ENCODE measurements at places on chromosomes 2 and 18. TPM values are rescaled to one million over a fixed set of nuclear protein-coding genes. Genes with fewer than 3 reads are reported as not detected.
A peak's percentile ranks its signal among the peaks of the same experiment; 100 is the strongest.

DSC3 gene
- total RNA-seq, result under 0.01 TPM

LOXL3 gene
- 16.0 TPM for total RNA-seq

DSG2 gene
- total RNA-seq, result 29.7 TPM

SMIM21 gene
- total RNA-seq, result not detected

SFTPB gene
- total RNA-seq, result 10,501 TPM

MC4R gene
- total RNA-seq, result not detected

TNFRSF11A gene
- total RNA-seq, result 1.9 TPM

MC2R gene
- total RNA-seq, result not detected

UGT1A10 gene
- total RNA-seq, result not detected

SOCS6 gene
- total RNA-seq, result 11.0 TPM

CYP27C1 gene
- not detected for total RNA-seq

CHPF gene
- 55.9 TPM for total RNA-seq

ZRANB3 gene
- 1.00 TPM for total RNA-seq

DNA sequence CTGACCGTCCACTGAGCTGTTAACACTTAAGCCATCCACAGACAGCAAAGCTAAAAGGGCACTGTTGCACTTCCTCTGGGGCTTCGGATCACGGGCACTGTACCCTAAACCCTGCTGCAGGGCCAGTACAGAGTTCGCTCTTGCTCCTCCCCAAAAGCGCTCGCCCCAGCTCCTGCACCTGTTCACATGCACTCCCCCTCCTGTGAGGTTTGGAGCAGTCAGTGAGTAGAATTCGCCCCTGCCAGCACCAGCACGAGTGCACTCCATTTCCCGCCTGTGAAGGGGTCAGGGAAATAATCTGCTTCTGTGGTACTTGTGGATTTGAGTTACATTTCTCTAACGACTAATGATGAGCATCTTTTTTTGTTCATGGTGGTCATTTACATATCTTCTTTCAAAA, 158.8 kb downstream of the PTPRM start:
- no peak overlapping the region for H3K4me3 ChIP-seq
- DNase-seq, result peak; percentile 29
- peaks cover 2% of the 10 kb centered on the region for H3K4me1 ChIP-seq

- DNase-seq, result no peak
- peak overlapping the region; percentile 36 for H3K27ac ChIP-seq
- H3K4me3 ChIP-seq, result no peak overlapping the region
Observed at GRCh38 chr2:177348733-177349693, 43.6 kb upstream of the AGPS start.

GRCh38 chr2:234952270-234953115, 676 bp downstream of the SH3BP4 start:
- H3K4me1 ChIP-seq, result peaks cover 51% of the 10 kb centered on the region
- peaks cover 3% of the 10 kb centered on the region for H3K27me3 ChIP-seq
- H3K27ac ChIP-seq, result peak overlapping the region; percentile 89
- no peaks in the 10 kb centered on the region for H3K36me3 ChIP-seq

GRCh38 chr2:101559551-101559950, 84.6 kb upstream of the RFX8 start:
- DNase-seq, result no peak
- peak overlapping the region; percentile 67 for H3K27ac ChIP-seq
- H3K4me1 ChIP-seq, result no peaks in the 10 kb centered on the region
- no peak overlapping the region for H3K4me3 ChIP-seq

- H3K4me3 ChIP-seq, result no peak overlapping the region
- H3K27ac ChIP-seq, result no peak overlapping the region
Observed at GRCh38 chr2:63871864-63872263, 30.2 kb downstream of the UGP2 start.

DNA sequence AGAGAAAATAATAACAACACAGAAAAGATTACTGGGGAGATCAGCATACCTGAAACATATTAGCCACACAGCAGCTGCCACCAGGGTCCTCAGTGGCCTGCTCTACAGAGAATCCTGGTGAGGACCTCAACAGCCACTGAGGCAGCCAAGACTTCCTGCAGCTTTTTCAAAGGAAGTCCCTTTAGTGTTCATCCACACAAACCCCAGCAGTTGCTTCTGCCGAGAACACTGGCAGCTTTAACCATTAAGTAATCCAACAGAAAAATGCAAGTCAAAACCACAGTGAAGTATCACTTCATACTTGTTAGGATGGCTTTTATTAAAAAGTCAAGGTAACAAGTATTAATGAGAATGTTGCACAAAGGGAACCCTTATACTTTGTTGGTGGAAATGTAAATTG, 542.0 kb upstream of the GCFC2 start:
- no peaks in the 10 kb centered on the region for H3K27me3 ChIP-seq
- no peaks in the 10 kb centered on the region for H3K36me3 ChIP-seq
- no peaks in the 10 kb centered on the region for H3K4me1 ChIP-seq
- H3K27ac ChIP-seq, result no peak overlapping the region
- no peak overlapping the region for H3K4me3 ChIP-seq

GRCh38 chr2:173664513-173664910, 300.7 kb downstream of the SP3 start:
- H3K27ac ChIP-seq, result no peak overlapping the region
- H3K27me3 ChIP-seq, result no peaks in the 10 kb centered on the region
- H3K4me3 ChIP-seq, result no peak overlapping the region

GRCh38 chr2:176501617-176502016, 232.4 kb downstream of the MTX2 start:
- H3K4me3 ChIP-seq, result no peak overlapping the region
- no peak overlapping the region for H3K27ac ChIP-seq
- DNase-seq, result no peak
- no peaks in the 10 kb centered on the region for H3K4me1 ChIP-seq

GRCh38 chr2:102487761-102488462, 14.9 kb downstream of the SLC9A4 start:
- H3K27ac ChIP-seq, result no peak overlapping the region
- H3K36me3 ChIP-seq, result no peaks in the 10 kb centered on the region
- DNase-seq, result peak; percentile 43
- no peak overlapping the region for H3K4me3 ChIP-seq
- H3K27me3 ChIP-seq, result no peaks in the 10 kb centered on the region

GRCh38 chr2:216635171-216635570, 2.0 kb downstream of the IGFBP2 start:
- peaks cover 41% of the 10 kb centered on the region for H3K4me1 ChIP-seq
- DNase-seq, result no peak
- no peaks in the 10 kb centered on the region for H3K36me3 ChIP-seq
- H3K27me3 ChIP-seq, result peaks cover 9% of the 10 kb centered on the region

DNA sequence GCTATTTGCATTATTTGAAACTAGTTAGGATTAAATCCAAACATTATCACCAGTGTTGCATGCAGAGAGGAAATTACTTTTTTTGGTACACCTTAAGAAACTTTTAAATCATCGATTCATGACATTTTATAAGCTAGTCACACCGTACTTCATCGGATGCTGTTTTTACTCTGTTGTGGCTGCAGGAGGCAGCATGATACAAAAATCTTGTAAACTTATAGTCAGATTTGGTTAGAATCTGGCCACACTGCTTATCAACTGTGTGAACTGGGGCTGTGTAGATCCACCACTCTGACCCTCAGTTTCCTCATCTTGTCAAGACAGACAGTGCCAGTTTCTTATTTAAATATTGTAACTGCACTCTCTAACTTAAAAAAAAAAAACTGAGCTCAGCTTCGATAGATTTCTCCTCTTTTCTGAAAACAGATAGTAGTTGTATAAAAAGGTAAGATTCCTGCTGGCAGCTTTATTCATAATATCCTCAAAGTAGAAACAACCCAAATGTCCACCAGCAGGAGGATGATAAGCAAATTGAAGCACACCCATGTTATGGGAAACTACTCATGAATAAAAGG, 77.8 kb downstream of the RAPGEF4 start:
- DNase-seq, result no peak
- H3K27ac ChIP-seq, result no peak overlapping the region
- no peak overlapping the region for H3K4me3 ChIP-seq
- H3K4me1 ChIP-seq, result peaks cover 3% of the 10 kb centered on the region
- no peaks in the 10 kb centered on the region for H3K27me3 ChIP-seq
- H3K36me3 ChIP-seq, result no peaks in the 10 kb centered on the region

- no peak for DNase-seq
- H3K27me3 ChIP-seq, result no peaks in the 10 kb centered on the region
- H3K4me1 ChIP-seq, result no peaks in the 10 kb centered on the region
- no peaks in the 10 kb centered on the region for H3K36me3 ChIP-seq
Observed at GRCh38 chr2:201795607-201796477, 10.5 kb upstream of the CDK15 start.
